H9 (cell line): ENCODE measurements at places on chromosomes 6 and 20.

GRCh38 chr6:99905209-99906106, 88.6 kb downstream of the MCHR2 start:
- DNase-seq: no peak

- DNase-seq: no peak
These were observed 552.3 kb downstream of the KIF16B start for GRCh38 chr20:16020971-16021370.

- DNase-seq: no peak
These were observed 28.9 kb downstream of the PSMB9 start for GRCh38 chr6:32882879-32883250.

DNA sequence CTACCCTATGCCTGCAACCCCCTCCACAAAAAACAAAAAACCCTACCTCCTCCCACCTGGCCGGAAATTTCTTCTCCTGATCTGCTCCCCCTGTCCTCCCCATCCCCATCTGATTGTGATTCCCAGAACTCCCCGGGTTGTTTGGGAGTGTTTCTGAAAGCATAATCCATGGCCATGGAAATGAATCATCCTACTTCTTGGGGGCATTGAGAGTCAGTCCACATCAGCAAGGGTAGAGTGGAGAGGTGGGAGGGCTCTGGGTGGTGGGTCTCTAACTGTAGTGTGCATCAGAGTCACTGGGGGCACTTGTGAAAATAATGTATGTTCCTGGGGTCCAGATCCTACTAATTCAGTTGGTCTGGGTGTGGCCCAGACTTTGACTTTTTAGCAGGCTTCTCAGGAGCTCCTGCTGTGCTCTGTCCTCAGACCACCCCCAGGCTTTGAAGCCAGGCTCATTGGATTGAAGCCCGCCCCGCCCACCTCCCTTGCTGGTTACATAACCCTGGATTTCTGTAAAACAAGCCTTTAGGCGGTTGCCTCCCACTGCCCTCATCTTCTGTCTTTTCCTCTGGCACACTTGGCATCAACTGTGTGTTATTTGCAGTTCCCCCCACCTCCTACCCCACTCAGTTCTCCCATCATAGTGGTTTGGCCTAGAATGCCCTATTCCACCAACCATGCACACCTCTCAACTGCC, 10.5 kb downstream of the PIGT start:
- DNase-seq: no peak

- no peak for DNase-seq
These were observed 4.9 kb upstream of the BCAS1 start for GRCh38 chr20:54075322-54075721.

GRCh38 chr6:138031417-138031816, 75.8 kb downstream of the PERP start:
- DNase-seq: no peak

DNA sequence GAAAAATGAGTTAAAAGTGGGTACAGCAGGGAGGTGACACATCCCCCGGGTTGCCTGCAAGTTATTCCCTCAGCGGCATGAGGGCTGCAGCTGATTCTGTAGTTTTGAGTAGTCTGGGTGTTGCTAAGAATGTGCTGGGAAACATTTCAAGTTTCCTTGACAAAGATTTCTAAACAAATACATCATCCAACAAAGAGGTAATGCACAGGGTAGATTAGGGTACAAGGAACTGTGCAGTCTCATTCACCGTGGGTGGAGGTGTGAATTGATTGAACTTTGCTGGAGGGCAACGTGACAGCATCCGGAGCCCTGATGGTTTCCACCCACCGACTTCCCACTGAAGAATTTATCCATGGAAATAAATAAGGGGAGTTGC, 21.8 kb downstream of the CASS4 start:
- no peak for DNase-seq

DNA sequence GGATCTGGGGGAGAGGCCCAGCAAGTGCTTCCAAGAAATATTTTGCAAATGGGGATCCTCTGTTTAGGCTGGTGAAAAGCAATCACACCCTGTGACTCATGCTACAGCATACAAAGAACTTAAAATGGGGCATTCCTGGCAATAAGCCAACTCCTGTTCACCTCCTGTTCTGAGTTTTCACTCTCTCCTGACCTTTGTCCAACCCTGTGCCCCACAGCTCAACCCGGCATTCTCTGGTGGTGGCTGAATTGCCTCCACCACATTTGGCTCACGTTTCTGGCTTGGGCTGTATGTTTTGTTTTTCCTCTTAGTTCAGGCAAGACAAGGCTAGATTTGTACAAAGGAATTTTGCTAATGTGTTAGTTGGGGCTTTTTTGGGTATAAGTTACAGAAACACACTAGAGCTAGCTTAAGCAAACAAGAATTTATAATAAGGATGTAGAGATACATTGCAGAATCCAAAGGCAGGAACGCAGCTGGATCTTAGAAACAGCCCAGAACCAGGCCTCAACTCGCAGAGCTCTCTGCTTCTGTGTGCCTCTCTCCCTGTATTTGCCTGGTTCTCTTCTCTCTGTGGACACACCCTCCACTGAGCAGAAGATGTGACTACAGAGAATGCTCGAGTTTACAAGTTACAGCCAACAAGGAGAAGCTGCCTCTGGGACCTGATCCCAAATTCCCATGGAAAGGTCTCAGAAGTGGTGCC, 9.4 kb downstream of the ABCC10 start:
- DNase-seq: no peak

DNA sequence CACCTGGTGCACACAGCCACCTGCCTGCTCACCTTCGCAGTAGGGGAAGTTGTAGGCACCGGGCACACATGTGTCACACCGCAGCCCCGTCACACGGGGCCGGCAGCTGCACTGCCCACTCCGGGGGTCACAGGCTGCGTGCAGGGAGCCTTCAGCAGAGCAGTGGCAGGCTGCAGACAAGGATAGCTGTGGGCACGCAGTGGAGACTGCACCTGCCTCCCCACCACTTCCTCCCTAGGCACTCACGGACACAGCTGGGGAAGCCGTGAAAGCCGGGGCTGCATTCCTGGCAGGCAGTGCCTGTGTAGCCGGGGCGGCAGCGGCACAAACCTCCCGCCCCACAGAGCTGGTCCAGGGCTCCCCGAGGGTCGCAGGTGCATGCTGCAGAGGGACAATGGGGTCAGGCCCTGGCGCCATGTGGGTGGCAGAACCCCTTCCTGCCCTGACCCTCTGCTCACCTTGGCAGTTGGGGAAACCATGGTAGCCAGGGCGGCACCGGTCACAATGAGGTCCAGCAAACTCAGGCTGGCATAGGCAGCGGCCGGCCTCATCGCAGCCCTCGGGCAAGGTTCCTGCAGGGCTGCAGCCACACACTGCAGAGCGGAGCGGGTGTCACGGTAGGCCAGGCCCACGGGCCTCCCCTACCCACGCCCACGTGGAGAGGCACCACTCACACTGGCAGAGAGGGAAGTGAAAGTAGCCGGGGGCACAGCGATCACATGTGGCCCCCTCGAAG, 29.4 kb downstream of the LAMA5 start:
- no peak for DNase-seq

- DNase-seq: no peak
These were observed 629.6 kb upstream of the EPHA7 start for GRCh38 chr6:94049001-94049400.

- DNase-seq: no peak
These were observed 168.3 kb upstream of the SPACA1 start for GRCh38 chr6:87879132-87879861.

DNA sequence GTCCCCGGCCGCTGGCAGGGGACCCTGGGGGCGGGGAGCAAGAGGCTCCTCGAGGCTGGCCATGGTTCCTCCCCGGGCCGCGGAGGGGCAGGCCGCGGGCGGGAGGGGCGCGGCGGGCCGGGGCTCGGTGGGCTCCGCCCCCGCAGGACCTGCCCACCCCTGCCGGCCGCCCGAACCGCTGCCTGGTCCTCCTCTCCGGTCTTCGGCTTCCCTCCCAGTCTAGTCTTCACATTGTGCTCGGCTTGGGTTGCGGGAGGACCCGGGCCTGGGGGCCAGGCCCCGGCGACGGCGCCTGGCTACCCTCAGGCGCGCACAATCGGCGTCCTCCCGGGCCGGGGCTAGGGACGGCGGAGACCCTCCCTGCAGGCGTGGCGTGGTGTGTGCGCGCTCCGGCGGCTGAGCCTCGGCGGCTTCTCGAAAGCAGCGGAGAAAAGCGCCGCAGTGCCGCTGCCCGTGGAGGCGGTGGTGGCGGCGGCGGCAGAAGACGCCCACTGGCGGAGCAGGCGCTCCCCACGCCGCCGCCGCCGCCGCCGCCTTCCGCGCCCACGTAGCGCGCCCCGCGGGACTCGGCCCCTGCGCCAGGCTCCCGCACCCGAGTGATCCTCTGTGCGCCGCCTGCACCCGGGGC, at the start of gene PDE10A:
Gene PDE10A, minus strand, starts transcription at position 493 of the 628 bp plus-strand sequence. Its CDS starts 430 bp downstream, at position 63.
- peak; percentile 65 for DNase-seq

DNA sequence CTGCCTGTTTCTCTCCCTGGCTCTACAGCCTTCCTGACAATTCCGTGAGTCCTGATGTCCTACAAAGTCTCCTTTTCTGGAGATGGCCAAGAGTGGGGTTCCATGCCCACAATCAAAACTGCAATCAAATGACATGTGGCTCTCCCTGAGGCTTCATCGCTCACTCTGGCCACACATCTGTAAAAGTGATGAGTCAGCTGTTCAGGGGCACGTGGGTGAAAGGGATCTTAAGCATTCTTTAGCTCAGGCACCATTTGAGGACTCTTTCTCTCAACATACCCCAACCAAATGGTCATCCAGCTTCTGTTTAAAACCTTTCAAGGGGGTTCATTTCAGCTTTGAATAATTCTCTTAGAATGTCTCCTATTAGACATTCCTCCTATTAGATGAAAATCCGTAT, 42.3 kb upstream of the EYA2 start:
- DNase-seq: no peak
